Endodermal cell (in vitro differentiated cells): ENCODE measurements at places on chromosomes 2 and 18. TPM values are rescaled to one million over a fixed set of nuclear protein-coding genes. Genes with fewer than 3 reads are reported as not detected.

The CTAGE1 gene
- total RNA-seq = not detected in 2 replicates

The LOXHD1 gene
- total RNA-seq = 1.1 and 2.1 TPM in 2 replicates

The ASTL gene
- total RNA-seq = not detected in 2 replicates

The GAL3ST2 gene
- total RNA-seq = 0.38 and 0.57 TPM in 2 replicates

- H3K27ac ChIP-seq = no peak overlapping the region
- peaks cover 14% of the 10 kb centered on the region for H3K36me3 ChIP-seq
- H3K27me3 ChIP-seq = no peaks in the 10 kb centered on the region
- no peak overlapping the region for H3K4me3 ChIP-seq
- DNase-seq = no peak
These were observed 22.7 kb downstream of the EXOC6B start for GRCh38 chr2:72803151-72803550.

- H3K36me3 ChIP-seq = no peaks in the 10 kb centered on the region
- no peak for DNase-seq
- H3K4me1 ChIP-seq = peaks cover 17% of the 10 kb centered on the region
- H3K27ac ChIP-seq = peak overlapping the region; percentile 36
- no peak overlapping the region for H3K4me3 ChIP-seq
These were observed 120.5 kb upstream of the ZFP36L2 start for GRCh38 chr2:43346602-43347567.

GRCh38 chr2:61471905-61472805, 1.3 kb upstream of the USP34 start:
- peaks cover 3% of the 10 kb centered on the region for H3K4me1 ChIP-seq
- peaks cover 22% of the 10 kb centered on the region for H3K36me3 ChIP-seq
- H3K27ac ChIP-seq = peak overlapping the region; percentile 93
- peak overlapping the region; percentile 90 for H3K4me3 ChIP-seq
- no peak for DNase-seq

DNA sequence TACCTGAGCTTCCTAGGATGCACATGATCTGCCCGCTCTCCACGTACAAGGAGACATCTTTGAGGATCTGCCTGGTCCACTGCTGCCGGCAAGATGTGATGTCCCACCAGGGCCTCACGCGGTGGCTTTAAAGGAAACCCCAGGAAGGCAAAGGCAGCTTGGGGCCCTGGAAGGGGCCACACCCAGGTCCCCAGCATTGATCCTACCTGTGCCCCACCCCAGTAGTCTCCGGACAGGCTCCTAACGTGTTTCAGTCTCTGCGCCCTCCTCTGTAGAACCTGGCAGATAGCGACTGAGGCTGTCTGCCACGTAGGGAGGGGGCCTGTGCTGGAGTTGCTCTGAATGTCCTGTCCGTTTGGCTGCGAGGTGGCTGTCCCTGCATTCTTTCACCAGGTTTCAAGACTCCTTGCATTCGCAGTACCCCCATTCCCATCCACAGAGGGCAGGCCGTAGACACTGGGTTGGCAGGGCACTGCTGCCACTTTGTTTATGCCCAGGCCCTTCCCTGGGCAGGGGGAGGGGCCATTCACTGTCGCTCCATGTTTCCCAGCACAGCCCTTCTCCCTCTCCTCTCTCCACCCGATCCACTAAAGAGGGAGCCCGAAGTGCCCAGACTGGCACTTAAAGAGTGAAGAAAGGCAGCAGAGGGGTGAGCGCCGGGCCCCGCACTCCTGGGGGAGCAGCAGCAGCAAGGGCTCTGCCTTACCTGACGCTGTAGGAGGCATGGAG, 644 bp downstream of the ABCG5 start:
- DNase-seq = no peak
- no peak overlapping the region for H3K4me3 ChIP-seq
- no peaks in the 10 kb centered on the region for H3K36me3 ChIP-seq
- H3K4me1 ChIP-seq = no peaks in the 10 kb centered on the region

GRCh38 chr2:45470531-45470930, 140.5 kb downstream of the SRBD1 start:
- H3K4me1 ChIP-seq = peaks cover 6% of the 10 kb centered on the region
- H3K27ac ChIP-seq = no peak overlapping the region
- H3K27me3 ChIP-seq = no peaks in the 10 kb centered on the region
- no peaks in the 10 kb centered on the region for H3K36me3 ChIP-seq
- no peak for DNase-seq

DNA sequence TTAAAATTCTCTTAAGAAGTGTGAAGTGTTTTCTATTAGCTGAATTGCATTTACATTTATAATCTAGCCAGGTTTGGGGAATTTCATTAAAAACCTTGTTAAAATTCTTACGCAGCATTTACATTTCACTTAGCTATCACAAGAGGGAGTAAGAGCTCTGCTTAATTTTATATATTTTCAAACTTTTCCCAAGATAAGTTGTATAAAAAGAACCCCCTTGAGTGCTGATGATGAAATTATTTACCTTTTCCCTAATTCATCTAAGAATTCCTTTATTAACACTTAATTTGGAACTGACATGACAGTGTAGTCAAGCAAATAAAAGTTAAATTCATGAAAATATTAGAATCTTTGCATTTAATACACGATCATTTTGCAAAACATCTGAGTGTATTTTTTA, 54.2 kb upstream of the ZSWIM2 start:
- DNase-seq = no peak
- H3K27ac ChIP-seq = no peak overlapping the region
- H3K4me3 ChIP-seq = no peak overlapping the region

DNA sequence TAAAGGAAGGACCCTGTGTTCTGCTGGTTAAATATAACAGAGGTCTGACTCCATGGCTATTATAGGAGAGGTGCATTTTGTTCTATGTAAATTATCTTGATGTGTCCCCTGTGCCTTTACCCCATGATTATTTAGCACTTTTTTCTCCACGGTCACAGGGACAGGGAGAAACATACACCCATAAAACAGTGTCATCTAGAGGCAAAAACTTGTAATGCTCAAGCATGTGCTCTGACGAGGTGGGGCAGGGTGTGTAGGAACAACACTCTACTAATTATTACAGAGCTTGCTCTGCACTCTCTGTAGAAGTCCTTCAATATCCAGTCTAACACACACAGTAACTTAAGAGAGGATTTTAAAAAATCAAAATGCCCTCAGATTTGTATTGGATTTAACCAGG, 187.9 kb downstream of the NEDD4L start:
- no peaks in the 10 kb centered on the region for H3K4me1 ChIP-seq
- H3K36me3 ChIP-seq = no peaks in the 10 kb centered on the region
- no peak overlapping the region for H3K4me3 ChIP-seq
- DNase-seq = no peak
- no peaks in the 10 kb centered on the region for H3K27me3 ChIP-seq

DNA sequence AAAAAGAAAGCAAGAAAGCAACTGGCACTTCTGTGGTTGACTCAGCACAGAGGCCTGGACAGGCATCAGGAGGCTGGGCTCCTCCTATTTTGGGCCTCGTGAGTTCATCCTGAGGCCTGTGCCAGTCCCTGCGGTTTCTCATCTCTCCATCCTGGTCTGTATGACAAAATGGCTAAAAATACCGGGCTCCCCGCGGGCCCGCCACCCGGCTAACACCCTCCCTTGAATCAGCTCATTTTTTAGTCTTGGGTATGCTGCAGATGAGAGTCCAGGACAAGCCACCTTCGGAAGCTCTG, 62.3 kb upstream of the YWHAQ start:
- no peaks in the 10 kb centered on the region for H3K4me1 ChIP-seq
- H3K36me3 ChIP-seq = no peaks in the 10 kb centered on the region
- DNase-seq = no peak
- H3K27me3 ChIP-seq = no peaks in the 10 kb centered on the region
- no peak overlapping the region for H3K27ac ChIP-seq

- DNase-seq = no peak
- H3K4me1 ChIP-seq = no peaks in the 10 kb centered on the region
- H3K4me3 ChIP-seq = no peak overlapping the region
- no peaks in the 10 kb centered on the region for H3K27me3 ChIP-seq
These were observed 905.6 kb downstream of the TMEM182 start for GRCh38 chr2:103667335-103667884.

GRCh38 chr2:8786463-8786862, 51.0 kb downstream of the KIDINS220 start:
- DNase-seq = no peak
- H3K36me3 ChIP-seq = peaks cover 61% of the 10 kb centered on the region
- H3K4me1 ChIP-seq = no peaks in the 10 kb centered on the region
- H3K4me3 ChIP-seq = no peak overlapping the region
- H3K27me3 ChIP-seq = no peaks in the 10 kb centered on the region

DNA sequence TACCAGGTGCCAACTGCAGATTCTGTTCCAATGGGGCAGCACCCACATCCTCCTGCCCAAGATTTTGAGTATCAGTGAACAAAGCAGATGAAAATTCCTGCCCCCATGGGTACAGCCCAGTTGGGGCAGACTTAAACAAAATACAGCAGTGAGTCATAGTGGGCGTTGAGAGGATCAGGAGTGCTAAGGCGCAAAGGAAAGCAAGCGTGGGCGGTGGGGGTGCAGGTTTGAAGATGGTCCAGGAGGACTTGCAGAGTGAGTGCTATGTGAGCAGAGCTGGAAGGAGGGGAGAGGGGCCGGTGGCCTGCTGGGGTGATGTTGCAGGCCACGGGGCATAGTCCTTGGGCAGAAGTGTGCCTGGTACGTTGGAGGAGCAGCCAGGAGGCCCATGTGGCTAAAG, 24.7 kb downstream of the STEAP3 start:
- H3K36me3 ChIP-seq = no peaks in the 10 kb centered on the region
- H3K27ac ChIP-seq = no peak overlapping the region
- DNase-seq = no peak
- H3K4me3 ChIP-seq = no peak overlapping the region

GRCh38 chr2:52356556-52356955, 1324.6 kb upstream of the NRXN1 start:
- no peak for DNase-seq
- H3K36me3 ChIP-seq = peaks cover 18% of the 10 kb centered on the region
- H3K27me3 ChIP-seq = no peaks in the 10 kb centered on the region
- no peak overlapping the region for H3K4me3 ChIP-seq
- no peak overlapping the region for H3K27ac ChIP-seq
